ENCODE measurements at places on chromosomes 16 and 17.
A peak's percentile ranks its signal among the peaks of the same experiment; 100 is the strongest.

- no peak for DNase-seq
Measured at GRCh38 chr17:72152387-72152929, 31.6 kb downstream of the SOX9 start.

GRCh38 chr17:28347261-28347891 is 10.0 kb downstream of the POLDIP2 start:
- DNase-seq = no peak

DNA sequence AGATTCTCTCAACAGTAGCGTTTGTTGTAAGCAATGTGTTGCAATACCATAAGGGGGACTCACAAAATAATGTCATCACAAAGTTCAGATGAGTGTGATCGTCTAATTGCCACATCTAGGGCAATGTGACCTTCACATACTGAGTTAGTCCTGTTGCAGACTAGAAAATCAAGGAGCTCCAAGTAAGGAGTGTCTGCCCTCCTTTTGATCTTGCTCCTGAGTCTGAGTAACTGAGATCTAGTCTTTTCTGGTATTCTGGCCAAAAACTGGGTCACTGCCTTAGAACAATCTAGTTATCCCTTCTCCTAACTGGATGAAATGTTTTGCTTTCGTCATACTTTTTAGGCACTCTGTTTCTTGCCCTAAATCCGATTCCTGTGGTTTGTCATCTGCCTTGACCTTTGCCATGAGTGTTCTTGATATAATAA is 712.1 kb downstream of the CDH11 start:
- DNase-seq = no peak

DNA sequence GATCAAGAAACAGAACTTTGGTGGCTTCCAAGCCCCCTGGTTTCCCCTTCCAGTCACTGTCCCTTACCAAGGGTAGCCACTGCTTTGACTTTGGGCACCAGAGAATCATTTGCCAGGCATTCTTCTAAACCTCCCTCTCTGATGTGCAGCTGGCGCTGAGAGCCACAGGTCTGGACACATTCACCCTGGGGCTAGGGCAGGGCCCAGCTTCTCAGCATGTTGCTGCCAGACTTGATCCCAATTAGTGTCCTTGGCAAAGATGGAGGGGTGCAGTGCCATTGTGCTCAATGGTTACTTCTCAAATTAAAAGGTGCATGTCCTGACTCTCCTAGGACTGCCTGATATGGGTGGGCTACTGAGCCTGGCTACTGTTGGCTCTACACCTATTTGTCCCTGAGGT is 7.6 kb upstream of the SLC47A2 start:
- no peak for DNase-seq

DNA sequence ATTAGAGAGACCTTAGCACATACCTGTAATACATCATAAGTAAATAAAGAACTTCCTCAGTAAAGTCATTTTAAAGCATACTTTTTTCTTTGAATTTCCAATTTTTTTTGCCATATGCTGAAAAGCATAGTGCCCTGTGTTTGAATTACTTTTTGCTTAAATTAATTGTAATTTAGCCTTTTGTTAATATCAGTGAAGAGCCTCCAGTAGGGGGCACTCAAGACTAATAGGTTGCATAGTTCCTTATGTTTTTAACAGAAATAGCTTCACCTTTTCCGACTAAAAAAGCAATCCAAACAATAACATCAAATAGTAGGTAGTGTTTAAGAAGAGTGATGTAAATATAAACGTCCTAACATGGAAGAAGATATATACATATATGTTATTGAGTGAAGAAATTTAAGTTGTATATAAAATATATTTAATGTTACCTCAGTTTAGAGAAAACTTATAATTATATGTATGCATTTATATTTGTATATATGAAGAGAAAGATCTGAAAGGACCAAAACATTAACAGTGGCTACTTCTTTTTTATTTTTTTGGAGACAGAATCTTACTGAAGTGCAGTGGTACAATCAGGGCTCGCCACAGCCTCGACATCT is 18.6 kb downstream of the RAD51C start:
- peak; percentile 38 for DNase-seq
